ENCODE measurements at places on chromosomes 16 and 17. TPM values are rescaled to one million over a fixed set of nuclear protein-coding genes. Genes with fewer than 3 reads are reported as not detected.

- DNase-seq, result peak; percentile 77
These were observed 919.1 kb upstream of the EEF2KMT start for GRCh38 chr16:6016530-6017184.

DNA sequence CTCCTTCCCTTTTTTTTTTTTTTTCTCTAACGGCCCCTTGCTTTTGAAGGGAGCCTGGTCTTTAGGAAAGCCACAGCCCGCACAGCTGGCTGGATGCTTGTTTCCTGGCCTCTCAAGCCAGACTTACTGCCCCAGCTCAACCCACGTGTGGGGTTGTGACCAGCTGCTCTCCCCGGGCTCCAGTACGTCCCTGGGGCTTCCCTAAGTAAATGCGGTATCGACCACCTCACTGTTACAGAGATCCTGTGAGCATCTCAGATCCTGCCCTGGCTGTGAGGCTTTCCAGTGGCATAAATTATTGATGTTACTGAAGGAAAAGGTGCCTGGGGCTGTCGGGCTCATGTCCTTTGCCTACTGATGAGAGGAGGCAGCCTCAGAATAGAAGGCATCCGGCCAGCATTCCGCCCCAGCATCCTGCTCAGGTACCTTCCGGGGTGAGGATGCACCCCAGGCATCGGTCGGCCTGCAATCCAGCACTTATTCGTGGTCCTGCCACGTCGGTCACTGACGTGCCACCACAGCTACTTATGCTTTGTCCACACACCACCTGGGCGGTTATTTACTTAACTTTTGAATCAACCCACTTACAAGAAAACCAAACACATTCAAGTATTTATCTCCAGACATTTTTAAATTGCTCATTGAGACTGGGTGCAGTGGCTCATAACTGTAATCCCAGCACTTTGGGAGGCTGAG lies 9.6 kb downstream of the GPRC5B start:
- DNase-seq, result no peak

SLC9A5 gene
- total RNA-seq, result 6.1 TPM

DNA sequence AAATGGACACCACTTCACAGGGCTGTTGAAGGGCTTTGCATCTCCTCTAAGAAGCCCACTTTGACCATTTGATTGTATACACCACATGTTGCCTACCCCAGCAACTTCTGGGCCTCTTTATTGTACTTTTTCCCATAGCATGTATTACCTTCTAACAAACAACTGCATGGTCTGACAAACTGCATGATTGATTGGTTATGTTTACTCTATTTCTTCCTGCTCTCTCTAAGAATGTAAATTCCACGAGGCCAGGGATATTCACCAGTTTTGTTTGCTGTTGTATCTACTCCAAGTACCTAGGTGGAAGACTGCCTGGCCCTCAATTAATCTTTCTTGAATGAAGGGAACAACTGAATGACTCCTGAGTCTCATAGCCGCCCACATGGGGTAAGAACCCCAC lies 22.2 kb upstream of the BBS2 start:
- no peak for DNase-seq

- peak; percentile 16 for DNase-seq
These were observed 233.4 kb upstream of the HS3ST3A1 start for GRCh38 chr17:13835151-13835550.

DNA sequence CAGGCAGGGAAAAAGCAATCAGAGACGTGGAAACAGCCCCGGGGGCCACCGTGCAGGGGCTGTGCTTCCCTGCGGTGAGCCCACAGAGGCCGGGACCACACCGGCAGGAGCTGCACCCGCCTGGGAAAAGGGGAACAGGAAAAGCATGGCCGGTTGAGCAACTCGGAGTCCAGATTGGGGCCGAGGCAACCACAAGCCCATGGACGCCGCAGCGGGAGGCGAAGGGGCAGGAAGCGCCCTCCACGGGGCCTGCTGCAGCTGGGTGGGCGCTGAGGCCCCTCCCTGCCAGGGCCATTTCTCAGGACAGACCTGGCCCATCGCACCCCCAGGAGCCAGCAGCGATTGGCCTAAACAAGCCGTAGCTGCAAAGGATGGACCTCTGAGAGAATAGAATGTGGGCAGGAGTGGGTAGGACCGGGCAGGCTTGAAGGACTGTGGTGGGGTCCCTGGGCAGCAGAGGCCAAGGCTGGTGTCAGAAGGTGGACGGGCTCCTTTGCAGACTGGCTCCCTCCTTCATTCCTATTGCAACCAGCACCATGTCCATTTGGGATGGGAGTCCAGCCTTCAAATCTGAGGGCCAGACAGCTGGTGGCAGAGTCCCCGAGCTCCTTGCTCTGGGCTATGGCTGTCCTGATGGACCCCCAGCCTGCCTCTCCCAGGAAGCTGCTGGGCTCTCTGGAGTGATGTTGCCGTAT lies 30.4 kb downstream of the COX4I1 start:
- DNase-seq, result no peak

GRCh38 chr17:57475796-57476195 lies 219.5 kb downstream of the MSI2 start:
- no peak for DNase-seq

DNA sequence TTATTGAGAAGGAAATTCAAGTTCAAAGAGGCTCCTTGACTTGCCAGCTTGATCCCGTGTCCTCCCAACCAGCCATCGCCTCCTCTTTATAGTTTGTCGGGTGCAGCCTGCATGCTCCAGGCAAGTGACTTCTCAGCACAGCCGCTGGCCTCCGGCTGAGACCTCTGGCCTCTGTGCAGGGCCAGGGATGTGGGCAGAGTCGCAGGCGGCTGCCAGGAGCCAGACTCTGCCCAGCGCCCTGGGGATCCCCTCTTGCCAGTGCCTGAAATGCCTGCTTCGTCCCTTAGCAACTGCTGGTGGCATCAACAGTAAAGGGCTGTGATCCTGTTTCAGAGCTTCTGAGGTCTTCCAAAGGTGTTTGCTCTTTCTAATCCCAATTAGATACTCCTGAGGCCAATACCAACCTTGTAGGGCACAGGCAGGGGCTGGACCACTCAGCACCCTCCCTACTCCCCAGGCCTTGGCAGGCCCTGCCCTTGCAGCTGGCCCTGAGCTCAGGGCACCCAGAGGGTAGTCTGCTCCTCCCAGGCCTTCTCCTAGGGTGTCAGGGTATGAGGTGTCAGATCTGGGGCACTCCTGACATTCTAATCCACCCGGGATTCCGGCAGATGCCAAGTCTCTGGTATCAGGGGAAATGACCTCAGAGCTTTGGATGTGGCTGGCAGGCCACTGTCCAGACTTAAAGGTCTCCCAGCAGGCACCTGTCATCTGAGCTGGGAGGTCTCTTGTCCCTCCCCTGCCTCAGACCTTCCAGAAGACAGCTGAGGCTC lies 68.0 kb upstream of the SIAH1 start:
- no peak for DNase-seq

- peak; percentile 92 for DNase-seq
These were observed 4.5 kb downstream of the TMEM100 start for GRCh38 chr17:55717898-55718735.

- peak; percentile 68 for DNase-seq
These were observed 688 bp upstream of the ITGB3 start for GRCh38 chr17:47252766-47253512.

GRCh38 chr17:73792994-73793393 lies 148.7 kb upstream of the SDK2 start:
- DNase-seq, result no peak

- no peak for DNase-seq
These were observed 16.2 kb downstream of the LUC7L start for GRCh38 chr16:212999-213398.

RBFOX1 gene
- 1.3 TPM for total RNA-seq

GRCh38 chr16:1378804-1379303 lies 27.1 kb downstream of the GNPTG start:
- peak; percentile 72 for DNase-seq

RNF151 gene
- not detected for total RNA-seq

DNA sequence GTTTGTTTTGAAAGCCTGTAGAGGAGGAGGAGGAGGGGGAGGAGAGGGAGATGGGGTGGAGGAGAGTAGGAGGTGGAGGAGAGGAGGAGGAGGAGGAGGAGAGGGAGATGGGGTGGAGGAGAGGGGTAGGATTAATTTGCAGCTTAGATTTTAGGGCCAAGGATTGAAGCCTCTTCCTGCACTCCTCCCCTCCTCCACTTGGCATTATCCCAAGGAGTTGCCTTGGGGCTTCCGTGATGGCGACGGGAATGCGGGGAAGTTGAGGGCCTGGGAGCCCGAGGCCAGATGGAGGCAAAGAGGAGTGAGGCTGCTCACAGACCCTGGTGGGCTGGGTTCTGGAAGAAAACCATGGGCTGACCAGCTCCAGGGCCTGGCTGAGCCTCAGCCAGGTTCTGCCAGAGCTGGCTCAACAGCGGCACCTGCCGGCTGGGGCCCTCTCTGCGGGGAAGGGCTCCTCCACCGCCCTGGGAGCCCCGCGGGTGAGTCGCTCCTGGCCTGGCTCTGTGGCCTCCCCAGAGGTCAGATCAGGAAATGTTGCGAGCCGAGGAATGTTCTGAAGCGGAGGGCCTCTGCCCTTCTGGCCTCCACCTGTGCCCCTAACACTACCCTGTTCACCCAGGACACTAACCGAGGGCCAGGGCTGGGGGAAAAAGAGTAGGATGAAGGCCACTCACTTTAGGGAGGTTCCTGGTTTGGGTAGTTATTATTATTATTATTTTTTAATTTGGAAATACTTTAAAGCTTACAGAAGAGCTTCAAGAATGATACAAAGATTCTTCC lies 23.9 kb upstream of the FMNL1 start:
- peak; percentile 94 for DNase-seq

DNA sequence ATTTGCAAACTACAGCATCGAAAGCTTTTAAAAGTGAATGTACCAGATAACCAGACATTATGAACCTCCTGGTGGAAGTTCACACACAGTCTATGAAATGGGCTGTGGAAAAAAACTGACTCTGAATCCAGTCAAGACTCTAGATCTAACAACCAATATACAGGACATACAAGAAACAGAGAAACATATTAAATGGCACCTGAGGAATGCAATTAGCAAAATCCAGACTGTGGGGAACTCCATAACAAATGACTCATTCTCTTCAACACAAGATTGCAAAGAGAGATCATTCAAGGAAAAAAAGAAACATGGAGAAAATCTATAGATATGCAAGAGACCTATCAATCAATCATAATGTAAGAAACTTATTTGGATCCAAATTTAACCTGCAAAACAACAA lies 119.0 kb downstream of the MYO1D start:
- no peak for DNase-seq

Measured in Karpas-422 (cell line).